ENCODE measurements at places on chromosomes 1 and 21.

DNA sequence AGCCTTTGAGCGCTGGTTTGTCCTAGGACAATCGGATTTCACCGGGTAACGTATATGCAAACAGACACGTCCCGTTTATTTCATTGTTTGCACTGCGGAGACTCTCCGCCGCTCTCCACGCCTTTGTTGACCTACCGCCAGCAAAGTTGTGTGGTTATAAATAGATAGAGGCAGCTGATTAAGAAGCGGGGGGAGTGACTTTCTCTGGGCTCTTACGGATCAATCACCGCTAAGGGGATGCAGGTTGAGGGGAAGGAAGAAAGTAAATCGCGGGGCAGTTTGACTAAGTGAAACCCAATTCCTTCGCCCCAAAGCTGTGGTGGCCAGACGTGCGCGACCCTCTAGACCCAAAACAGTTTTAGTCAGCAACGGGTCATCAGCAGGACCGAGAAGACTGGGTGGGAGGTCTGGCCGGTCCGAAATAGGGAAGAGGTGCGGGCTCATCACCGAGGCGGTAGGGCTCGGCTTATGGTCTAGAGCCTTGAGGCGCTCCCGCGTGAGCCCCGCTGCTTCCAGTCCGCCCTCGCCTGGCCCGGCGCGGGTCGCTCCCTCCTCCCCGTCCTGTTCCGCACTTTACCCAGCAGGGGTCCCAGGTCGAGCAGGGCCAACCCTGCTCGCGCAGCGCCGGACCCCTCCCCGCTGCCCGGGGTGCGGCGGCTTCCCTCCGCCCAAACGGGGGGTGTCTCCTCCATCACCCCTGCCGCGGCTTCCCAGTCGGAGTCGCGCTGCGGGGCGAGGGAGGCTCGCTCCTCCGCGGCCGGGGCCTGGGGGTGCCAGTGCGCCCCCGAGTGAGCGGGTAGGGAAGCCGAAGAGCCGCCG lies 120.8 kb upstream of the RRP15 start:
- DNase-seq: peak; percentile 42
- H3K27ac ChIP-seq: no peak overlapping the region

DNA sequence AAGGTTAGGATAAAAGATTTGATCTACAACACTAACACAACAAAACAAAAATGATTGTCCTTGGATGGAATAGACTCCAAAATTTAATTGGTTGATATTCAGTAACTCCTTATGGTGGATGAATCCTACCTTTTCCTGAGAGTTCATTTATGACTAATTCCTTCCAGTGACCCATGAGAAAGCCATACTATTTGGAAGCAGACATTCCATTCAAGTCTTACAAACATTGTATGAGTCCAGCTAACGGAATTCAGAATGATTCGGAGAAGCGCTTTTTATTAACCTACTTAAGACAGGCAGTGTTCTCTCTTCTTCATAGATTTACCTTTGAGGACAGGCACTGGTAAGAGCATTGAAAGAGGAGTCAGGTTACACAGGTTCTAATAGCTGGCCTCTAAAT lies 155.6 kb upstream of the ZNF648 start:
- H3K27me3 ChIP-seq: no peaks in the 10 kb centered on the region
- peaks cover 6% of the 10 kb centered on the region for H3K4me1 ChIP-seq
- no peaks in the 10 kb centered on the region for H3K36me3 ChIP-seq
- DNase-seq: no peak

DNA sequence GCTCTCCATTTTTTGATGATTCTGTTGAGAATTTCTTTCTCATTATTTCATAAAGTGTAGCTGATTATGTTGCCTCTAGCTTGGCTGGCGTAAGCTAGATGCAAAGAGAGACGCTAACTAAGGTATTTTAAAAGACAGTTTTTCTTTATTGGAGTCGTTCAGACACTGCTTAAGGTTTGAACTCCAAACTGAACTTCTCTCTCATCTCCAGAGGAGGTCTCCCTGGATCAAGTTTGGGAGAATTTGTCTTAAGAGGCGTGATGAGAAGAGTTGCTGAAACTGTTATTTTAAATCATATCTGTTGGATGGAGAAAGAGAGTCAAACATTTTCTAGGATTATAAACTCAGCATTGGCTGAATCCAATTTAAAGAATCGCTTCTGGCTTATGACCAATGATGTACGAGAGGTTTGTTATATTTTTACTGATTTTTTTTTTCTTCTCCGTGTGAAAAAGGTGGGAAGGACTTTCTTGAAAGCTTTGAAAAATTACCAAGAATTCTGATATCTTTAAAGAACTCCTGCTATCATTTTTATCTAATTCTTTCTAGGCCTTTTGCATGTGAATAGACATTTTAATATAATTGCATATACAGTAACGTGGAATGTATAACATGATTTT lies 34.0 kb downstream of the MAP3K7CL start:
- no peak overlapping the region for H3K27ac ChIP-seq
- no peaks in the 10 kb centered on the region for H3K27me3 ChIP-seq
- H3K4me3 ChIP-seq: no peak overlapping the region

- no peak overlapping the region for H3K27ac ChIP-seq
- H3K36me3 ChIP-seq: no peaks in the 10 kb centered on the region
- H3K4me3 ChIP-seq: peak overlapping the region; percentile 70
- peak; percentile 51 for DNase-seq
- H3K4me1 ChIP-seq: peaks cover 7% of the 10 kb centered on the region
- H3K27me3 ChIP-seq: peaks cover 52% of the 10 kb centered on the region
Measured at GRCh38 chr21:26965040-26965906, 1.6 kb downstream of the ADAMTS5 start.

DNA sequence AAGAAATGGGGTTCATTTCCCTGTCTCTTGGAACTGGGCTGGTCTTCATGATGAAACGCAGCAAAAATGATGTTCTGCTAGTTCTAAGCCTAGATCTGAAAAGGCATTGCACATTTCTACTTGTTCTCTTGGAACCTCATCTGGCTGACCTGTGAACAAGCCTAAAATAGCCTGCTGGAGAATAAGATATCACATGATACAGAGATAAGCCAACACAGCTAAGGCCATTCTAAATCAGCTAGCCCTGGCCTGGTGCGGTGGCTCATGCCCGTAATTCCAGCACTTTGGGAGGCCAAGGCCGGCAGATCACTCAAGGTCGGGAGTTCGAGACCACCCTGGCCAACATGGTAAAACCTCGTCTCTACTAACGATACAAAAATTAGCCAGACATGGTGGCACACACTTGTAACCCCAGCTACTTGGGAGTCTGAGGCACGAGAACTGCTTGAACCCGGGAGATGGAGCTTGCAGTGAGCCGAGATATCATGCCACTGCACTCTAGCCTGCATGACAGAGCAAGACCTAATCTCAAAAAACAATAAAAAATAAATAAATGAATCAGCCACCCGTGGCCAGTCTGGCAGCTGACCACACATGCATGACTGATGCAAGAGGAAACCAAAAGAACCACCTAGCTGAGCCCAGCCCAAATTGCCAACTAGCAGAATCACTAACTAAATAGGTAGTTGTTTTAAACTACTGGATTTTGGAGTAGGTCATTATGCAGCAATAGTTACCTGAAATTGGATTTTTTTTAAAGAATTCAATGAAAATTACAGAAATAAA lies 18.0 kb downstream of the CD244 start:
- no peaks in the 10 kb centered on the region for H3K36me3 ChIP-seq
- no peak for DNase-seq
- no peak overlapping the region for H3K4me3 ChIP-seq

- no peaks in the 10 kb centered on the region for H3K4me1 ChIP-seq
Measured at GRCh38 chr1:157704878-157705277, 4.3 kb upstream of the FCRL3 start.

DNA sequence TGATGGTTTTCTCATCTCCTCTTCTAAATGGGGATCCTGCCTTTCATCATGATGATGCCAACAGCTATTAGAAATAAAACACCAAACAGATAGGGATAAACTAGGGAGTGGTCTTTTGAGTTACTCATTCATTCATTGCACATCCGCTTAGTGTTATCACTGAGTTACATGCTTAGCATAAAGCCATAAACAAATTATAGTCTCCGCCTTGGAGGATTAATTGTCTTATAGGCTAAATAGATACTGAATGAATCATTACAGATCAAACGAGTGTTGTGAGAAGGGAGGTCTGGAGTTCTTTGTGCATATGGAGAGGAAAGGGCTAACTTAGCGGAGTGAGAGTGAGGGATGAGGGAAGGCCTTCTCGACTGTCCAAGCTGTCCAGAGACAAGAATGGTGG lies 19.8 kb upstream of the GUCA2B start:
- no peak overlapping the region for H3K4me3 ChIP-seq
- H3K27ac ChIP-seq: no peak overlapping the region
- H3K27me3 ChIP-seq: peaks cover 4% of the 10 kb centered on the region

GRCh38 chr1:225480825-225481434 lies 53.1 kb upstream of the LBR start:
- peak; percentile 72 for DNase-seq
- no peaks in the 10 kb centered on the region for H3K36me3 ChIP-seq
- H3K4me3 ChIP-seq: no peak overlapping the region
- H3K27ac ChIP-seq: no peak overlapping the region

DNA sequence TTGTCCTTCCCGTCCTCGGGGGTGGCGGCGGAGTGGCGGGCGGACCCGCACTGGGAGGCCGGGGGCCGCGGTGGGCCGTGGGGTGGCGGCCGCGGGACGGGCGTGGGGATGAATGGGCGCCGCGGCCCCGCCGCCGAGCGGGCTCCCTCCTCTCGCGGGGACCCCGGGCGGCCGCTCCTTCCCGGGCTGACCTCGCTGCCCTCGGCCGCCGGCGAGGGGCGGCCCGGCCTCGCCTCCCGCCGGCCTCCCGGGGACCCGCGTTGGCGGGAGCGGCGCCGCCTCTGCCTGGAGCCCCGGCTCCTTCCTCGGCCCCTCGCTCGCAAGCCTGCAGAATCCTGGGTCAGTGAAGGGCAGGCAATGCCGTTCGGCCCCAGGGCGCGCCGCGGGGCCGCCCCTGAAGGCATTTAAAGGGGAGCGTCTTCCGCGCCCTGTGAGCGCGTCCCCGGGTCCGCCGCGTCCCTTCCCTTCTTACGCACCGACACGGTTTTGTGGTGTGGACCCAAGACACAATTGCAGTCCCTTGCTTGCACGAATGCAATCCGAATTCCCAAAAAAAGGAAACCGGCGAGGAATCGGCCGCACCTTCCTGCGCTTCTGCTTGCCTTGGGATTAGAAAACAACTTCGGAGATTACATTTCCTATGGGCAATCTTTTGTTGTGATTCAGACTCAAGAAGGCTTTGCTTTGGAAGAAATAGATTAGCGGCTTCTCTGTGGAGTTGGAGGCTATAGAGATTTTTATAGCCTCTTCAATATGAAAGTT lies 776 bp downstream of the ITSN1 start:
- no peaks in the 10 kb centered on the region for H3K27me3 ChIP-seq
- peak overlapping the region; percentile 74 for H3K4me3 ChIP-seq
- H3K36me3 ChIP-seq: no peaks in the 10 kb centered on the region
- peak; percentile 63 for DNase-seq
- peaks cover 15% of the 10 kb centered on the region for H3K4me1 ChIP-seq
- peak overlapping the region; percentile 82 for H3K27ac ChIP-seq

- no peaks in the 10 kb centered on the region for H3K36me3 ChIP-seq
- DNase-seq: no peak
- no peaks in the 10 kb centered on the region for H3K27me3 ChIP-seq
- no peak overlapping the region for H3K27ac ChIP-seq
- no peaks in the 10 kb centered on the region for H3K4me1 ChIP-seq
Measured at GRCh38 chr1:109156916-109157385, 43.0 kb downstream of the ELAPOR1 start.

GRCh38 chr21:45412909-45413611 lies 8.1 kb downstream of the COL18A1 start:
- DNase-seq: no peak
- no peaks in the 10 kb centered on the region for H3K27me3 ChIP-seq
- H3K4me1 ChIP-seq: peaks cover 38% of the 10 kb centered on the region

DNA sequence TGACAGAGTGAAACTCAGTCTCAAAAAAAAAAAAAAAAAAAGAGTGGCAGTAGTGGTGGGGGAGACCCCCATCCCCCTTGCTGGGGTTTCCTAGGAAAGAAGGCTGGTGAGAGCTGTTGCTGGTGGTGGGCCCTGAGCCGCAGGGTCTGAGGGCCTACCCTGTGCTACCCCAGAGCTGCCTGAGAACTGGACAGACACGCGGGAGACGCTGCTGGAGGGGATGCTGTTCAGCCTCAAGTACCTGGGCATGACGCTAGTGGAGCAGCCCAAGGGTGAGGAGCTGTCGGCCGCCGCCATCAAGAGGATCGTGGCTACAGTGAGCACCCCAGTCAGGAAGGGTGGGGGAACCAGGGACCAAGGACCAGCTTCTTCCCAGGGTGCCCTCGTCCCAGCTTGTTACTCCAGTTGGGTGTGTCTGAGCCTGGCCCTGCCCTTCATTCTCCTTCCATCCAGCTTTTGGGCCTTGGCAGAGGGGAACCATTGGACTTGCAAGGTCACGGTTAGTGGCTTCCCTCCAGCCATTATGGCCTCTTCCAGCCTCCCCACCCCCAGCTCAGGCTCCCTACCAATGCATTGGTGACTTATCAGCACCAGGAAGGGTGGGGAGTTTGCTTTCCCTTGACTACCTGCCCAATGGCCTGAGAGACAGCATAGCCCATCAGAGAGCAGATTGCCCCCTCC lies 10.5 kb downstream of the LDLRAP1 start:
- no peaks in the 10 kb centered on the region for H3K36me3 ChIP-seq
- H3K27me3 ChIP-seq: no peaks in the 10 kb centered on the region
- H3K4me3 ChIP-seq: no peak overlapping the region
- H3K27ac ChIP-seq: no peak overlapping the region
- peaks cover 13% of the 10 kb centered on the region for H3K4me1 ChIP-seq

DNA sequence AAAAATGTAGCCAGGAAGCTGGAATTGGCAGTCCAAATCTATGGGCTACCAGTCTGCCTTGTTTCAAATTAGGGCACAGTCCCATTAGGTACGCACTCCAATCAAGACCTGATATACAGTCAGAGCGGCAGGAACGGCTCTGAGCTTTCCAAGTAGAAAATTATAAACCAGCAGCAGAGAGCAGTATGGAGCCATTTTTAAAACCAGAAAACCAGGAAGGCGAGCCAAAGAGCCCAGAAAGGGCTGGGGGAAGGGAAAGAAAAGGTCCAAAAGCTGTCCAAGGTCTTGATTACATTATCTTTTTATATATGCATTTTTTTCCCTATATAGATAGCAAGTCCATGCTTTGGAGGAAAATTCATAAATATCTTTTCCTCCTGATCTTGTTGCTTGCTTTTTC lies 719.0 kb downstream of the RWDD3 start:
- H3K27me3 ChIP-seq: no peaks in the 10 kb centered on the region
- H3K4me1 ChIP-seq: peaks cover 9% of the 10 kb centered on the region
- no peak overlapping the region for H3K4me3 ChIP-seq
- DNase-seq: peak; percentile 58
- H3K27ac ChIP-seq: no peak overlapping the region

GRCh38 chr1:161309868-161310267 lies at the start of gene MPZ:
MPZ (minus strand) TSS chr1:161309968; CDS start chr1:161309905, 63 bp downstream.
- H3K36me3 ChIP-seq: no peaks in the 10 kb centered on the region
- DNase-seq: no peak
- peaks cover 10% of the 10 kb centered on the region for H3K4me1 ChIP-seq
- no peaks in the 10 kb centered on the region for H3K27me3 ChIP-seq
- no peak within 1 kb of the TSS for H3K27ac ChIP-seq
- H3K4me3 ChIP-seq: no peak within 1 kb of the TSS

- no peaks in the 10 kb centered on the region for H3K36me3 ChIP-seq
- H3K4me1 ChIP-seq: peaks cover 4% of the 10 kb centered on the region
- H3K27me3 ChIP-seq: no peaks in the 10 kb centered on the region
- no peak overlapping the region for H3K27ac ChIP-seq
- DNase-seq: no peak
- no peak overlapping the region for H3K4me3 ChIP-seq
Measured at GRCh38 chr1:223413216-223413615, 20.0 kb downstream of the CCDC185 start.

GRCh38 chr1:25754470-25755181 lies 45.4 kb upstream of the SELENON start:
- no peak overlapping the region for H3K27ac ChIP-seq
- no peak overlapping the region for H3K4me3 ChIP-seq
- no peak for DNase-seq

- H3K27ac ChIP-seq: peak overlapping the region; percentile 94
- H3K36me3 ChIP-seq: no peaks in the 10 kb centered on the region
- peaks cover 29% of the 10 kb centered on the region for H3K4me1 ChIP-seq
- H3K27me3 ChIP-seq: no peaks in the 10 kb centered on the region
- H3K4me3 ChIP-seq: no peak overlapping the region
- no peak for DNase-seq
Measured at GRCh38 chr21:34844013-34844923, 175.5 kb downstream of the CLIC6 start.

All from hepatocyte (in vitro differentiated cells).